ENCODE measurements at places on chromosomes 5 and 9.

- DNase-seq = no peak
Measured at GRCh38 chr9:116155698-116156039, 2.1 kb downstream of the PAPPA start.

DNA sequence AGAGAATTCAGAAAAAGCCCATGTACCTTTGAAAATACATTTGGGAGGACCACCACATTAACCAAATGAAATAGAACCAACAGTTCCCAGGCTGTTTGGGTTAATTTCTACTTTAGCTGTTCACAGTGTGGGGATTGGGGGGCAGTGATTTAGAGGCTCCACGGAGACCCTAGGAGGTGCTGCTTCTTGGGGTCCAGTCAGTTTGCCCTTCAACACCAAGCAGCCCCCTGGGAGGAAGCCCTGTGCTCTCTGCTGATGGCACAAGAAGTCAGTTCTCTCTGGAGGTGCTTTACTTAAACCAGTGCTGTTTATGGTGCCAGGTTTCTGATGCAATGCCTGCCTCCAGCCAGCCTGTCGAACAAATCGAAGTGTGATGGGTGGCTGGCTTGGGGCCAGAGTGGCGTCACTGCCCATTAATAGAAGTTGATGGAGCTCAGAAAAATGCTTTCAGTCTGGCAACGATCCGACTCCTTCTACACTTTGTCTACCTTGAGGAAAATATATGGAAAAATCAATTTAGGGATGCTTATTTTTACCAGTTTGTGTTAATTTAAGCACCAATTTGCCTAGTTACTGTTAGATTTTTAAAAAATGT is 134.0 kb downstream of the SNX18 start:
- DNase-seq = no peak

DNA sequence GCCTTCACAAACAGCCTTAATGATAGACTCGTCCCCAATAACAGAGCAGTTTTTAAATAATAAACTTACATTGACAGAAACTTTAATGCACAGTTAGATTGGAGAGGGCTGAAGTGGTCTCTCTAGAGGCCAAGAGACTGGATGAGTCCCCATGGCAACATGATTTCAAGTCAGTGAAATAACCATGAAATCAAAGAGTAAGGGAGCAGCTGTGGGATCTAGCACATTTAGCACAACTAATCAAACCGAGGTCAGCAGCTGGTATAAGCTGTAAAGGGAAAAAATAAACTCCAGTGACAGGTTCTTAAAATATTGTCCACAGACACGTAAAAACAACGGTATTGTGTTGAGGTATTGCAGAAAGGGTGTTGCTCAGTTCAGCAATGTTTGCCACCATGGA is 916.6 kb downstream of the DNAH5 start:
- DNase-seq = no peak

DNA sequence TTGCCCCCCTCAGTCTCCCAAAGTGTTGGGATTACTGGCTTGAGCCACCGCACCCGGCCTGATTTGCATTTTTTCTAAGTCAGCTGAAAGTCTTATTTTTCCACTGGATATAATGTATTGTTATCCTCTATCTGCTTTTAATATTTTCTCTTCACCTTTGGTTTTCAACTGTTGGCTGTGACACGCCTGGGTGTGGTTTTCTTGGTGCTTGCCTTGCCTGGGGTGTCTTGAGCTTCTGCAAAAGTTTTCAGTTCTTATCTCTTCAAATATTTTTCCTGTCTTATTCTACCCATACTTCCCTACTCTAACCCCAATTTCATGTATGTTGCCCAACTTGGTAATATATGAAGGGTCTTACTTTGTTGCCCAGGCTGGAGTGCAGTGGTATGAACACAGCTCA is 4.3 kb upstream of the MXD3 start:
- DNase-seq = no peak

- DNase-seq = no peak
Measured at GRCh38 chr9:83280790-83281189, 217.8 kb upstream of the RASEF start.

GRCh38 chr5:75566710-75567309 is 44.4 kb upstream of the ANKDD1B start:
- no peak for DNase-seq

DNA sequence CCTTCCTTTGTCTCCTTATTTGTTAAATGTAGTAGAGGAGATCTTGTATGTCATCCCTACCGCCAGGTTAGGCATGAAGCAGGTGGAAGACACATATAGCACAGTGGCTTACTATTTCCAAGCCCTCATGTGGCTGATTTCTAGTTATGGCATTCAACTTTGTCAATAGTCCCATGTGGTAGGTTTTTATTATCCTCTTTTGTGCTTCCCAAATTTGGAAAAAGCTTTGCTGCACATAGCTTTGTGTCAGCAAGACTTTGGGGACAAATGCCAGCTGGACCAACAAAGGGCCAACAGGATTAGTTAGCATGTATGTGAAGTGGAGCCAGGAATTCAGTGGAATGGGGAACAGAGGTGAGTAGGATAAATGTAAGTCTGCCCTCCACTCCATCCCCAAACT is 276.3 kb downstream of the PSAT1 start:
- DNase-seq = no peak

GRCh38 chr9:112327718-112328450 is 5.5 kb downstream of the PTBP3 start:
- DNase-seq = no peak

- DNase-seq = no peak
Measured at GRCh38 chr5:4699592-4699991, 440.5 kb upstream of the ADAMTS16 start.

- no peak for DNase-seq
Measured at GRCh38 chr5:152061095-152061494, 136.4 kb upstream of the GLRA1 start.

DNA sequence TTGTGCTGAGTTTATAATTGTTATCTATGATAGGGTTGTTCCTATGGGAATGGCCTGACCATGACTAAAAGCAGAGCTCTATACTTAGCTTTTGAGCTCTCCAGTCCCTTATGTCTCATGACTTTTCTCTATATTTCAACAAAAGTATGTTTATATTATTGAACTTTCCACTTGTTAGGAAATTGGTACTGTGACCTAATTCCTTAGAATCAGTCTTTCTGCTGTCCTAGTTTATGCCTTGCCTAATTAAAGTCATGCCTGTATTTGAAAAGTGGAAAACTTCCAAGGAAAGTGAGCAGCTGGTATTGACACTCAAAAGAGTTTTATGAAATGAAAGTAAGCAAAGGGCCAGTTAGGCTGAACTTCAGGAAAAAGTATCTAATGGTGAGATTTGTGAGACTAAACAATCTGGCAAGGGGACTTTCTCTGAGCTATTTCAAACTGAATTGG is 68.6 kb downstream of the XRCC4 start:
- DNase-seq = no peak

DNA sequence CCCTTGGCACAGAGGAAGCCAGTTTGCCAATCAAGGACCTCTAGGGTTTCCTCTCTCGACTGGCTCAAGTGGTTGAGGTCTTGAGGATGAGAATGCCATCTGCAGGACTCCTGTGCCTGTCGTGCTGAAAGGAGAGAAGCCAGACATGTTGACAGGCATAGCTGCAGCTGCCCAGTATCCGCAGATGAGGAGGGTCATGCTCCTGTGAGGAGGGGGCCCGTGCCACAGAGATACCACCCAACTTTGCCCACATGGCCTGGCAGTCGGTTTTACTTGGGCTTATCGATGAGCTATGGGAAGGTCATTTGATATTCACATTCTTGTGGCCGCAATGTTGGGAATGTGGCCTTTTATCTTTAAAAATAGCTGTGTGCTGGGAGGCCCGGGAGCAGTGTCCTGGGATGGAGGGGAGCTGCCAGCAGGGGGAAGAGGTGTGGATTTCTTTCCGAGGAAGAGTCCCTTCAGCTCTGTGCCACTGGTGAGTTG is 17.4 kb downstream of the FRMPD1 start:
- peak; percentile 67 for DNase-seq

DNA sequence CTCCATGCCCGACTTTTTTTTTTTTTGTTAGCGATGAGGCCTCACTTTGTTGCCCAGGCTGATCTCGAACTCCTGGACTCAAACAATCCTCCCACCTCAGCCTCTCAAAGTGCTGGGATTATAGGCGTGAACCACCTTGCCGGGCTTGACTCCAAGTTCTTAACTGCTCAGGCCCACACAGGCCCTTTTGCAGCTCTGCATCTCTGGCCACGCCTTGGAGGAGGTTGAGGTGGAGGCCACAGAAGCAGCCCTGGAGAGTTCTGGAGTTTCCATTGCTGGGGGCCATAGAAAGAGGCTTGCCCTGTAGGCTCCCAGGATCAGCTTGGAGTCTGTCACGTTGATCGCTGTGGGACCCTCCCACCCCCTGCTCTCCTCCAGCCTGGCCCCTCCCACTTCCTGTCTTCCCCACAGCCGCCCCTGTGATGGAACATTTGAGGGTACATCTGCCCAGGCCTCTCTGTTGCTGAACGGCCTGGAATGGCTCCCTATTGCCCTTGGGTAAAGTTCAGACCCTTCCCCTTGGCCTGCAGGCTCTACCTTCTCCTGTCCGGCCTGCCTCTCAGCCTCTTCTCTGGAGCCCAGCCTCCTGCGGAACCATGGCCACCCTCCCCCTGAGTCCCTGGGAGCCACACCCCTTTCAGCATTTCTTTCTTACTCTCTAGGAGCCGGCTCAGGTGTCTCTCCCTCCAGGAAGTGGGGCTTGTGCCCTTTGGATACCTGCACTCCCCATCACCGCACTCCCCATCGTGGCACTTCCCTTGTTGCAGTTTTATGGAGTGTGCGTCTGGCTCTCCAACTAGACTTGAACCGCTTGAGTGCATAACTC is 30.4 kb upstream of the IER5L start:
- peak; percentile 14 for DNase-seq

- DNase-seq = no peak
Measured at GRCh38 chr5:156526081-156526925, 199.3 kb downstream of the SGCD start.

- no peak for DNase-seq
Measured at GRCh38 chr9:129944506-129945116, 98.4 kb downstream of the FNBP1 start.

DNA sequence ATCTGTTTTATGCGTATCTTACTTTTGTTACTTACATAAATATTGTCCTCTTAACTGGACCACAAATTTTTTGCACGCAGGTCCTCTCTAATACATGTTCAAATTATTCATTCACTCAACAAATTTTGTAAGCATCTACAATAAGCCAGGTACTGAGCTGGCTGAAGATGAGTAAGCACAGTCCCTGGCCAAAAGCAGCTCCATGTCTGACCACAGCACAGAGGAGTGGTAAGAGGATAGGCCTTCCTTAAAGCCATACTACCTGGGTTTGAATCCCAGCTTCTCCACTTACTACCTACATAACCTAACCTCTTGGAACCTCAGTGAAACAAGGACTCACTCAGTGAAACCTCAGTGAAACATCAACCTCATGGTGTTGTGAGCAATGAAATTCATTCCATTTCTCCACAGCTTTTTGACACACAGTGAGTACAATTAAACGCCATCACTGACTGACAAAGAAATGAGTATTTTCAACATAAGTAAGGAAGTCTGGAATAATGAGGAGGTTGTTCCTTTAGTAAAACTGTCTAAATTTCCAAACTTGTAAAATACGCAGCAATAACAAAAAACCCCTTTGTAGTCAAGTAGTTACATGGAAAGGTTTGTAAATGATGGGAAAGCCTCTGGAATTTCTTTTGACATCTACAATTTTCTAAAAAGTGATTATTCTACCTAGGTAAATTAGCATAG is 15.0 kb downstream of the PTAR1 start:
- DNase-seq = no peak

DNA sequence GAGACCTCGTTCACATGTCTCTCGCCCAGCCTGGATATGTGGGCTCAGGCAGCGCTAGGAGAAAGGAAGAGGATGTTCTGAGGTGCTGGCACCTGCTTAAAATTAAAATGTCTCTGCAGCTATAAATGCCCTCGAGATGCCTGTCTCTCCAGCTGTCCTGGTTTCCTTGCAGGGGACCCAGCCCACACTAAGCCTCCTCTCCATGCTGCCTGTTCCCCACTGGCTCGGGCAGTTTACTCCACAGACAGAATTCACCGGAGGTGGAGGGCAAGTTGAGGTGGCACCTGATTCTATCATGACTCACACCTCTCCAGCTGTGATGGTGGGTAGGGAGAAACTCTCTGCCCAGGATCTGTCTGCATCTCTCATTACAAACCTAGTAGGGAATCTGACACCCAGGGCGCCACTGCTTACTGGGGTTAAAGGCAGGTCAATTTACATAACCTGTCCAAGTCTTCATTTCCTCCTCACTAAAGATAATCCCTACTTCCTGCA is 420.9 kb downstream of the SPOCK1 start:
- no peak for DNase-seq

DNA sequence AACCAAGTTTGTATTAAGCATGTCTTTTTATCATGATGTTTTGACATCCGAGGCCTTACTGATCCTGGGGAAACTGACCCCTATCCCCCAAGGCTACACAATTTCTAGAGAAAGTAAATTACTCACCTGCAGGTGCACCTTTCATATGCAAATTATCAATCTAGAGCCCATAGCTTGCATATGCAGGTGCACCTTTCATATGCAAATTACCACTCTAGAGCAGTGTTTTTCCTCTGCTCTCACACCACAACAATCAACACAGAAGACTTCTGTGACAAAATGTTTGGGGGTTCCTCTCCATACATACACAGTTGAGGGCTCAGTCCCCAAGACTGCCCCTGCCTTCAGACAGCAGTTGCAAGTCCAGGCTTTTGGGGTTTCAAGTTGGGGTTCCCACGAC is 203.7 kb upstream of the RORB start:
- DNase-seq = no peak

GRCh38 chr9:13331320-13331719 is 51.8 kb upstream of the MPDZ start:
- DNase-seq = no peak

DNA sequence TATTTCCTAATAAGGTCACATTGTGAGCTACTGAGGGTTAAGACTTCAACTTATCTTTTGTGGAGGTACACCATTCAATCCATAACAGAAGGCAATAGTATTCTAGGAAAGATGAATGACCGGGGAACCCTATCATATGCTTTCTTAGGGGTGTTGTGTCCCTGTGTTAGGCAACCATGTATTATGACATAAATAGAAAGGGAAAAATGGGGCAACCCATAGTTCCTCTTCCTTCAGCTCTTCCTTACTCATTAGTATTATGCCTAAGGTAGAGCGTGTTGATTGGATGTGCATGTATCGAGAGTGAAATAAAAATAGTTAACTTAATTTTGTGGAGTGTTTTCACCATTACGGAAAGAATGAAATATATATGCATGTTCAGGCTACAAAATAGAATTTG is 6.0 kb upstream of the CCNJL start:
- no peak for DNase-seq

DNA sequence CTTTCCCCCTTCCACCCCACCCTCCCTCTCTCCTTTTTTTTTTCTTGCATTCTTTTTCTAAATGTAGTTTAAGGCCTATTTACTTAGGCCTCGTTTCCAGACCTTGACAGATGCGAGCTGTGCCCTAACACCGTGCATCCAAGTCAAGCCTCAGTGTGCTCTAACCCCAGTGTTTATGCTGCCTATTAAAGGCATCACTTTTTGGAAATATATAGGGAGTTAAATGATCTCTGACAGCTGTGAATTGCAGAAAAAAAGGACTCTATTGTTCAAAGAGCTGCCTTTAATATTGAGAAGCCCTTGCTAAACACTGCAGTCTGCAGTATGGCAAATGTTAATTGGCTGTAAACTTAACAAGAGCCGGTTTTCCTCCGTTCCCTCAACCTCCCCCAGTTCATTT is 270.4 kb upstream of the TUT7 start:
- no peak for DNase-seq

GRCh38 chr9:103942200-103942599 is 151.9 kb upstream of the SMC2 start:
- no peak for DNase-seq

- no peak for DNase-seq
Measured at GRCh38 chr9:115540091-115540490, 422.1 kb upstream of the TNC start.

- DNase-seq = peak; percentile 50
Measured at GRCh38 chr9:20041697-20042081, 252.9 kb upstream of the SLC24A2 start.

- DNase-seq = peak; percentile 36
Measured at GRCh38 chr5:2817031-2817603, 65.6 kb upstream of the IRX2 start.

Data from D341Med (cell line).